ENCODE measurements at places on chromosomes 1 and 21.
A peak's percentile ranks its signal among the peaks of the same experiment; 100 is the strongest.

DNA sequence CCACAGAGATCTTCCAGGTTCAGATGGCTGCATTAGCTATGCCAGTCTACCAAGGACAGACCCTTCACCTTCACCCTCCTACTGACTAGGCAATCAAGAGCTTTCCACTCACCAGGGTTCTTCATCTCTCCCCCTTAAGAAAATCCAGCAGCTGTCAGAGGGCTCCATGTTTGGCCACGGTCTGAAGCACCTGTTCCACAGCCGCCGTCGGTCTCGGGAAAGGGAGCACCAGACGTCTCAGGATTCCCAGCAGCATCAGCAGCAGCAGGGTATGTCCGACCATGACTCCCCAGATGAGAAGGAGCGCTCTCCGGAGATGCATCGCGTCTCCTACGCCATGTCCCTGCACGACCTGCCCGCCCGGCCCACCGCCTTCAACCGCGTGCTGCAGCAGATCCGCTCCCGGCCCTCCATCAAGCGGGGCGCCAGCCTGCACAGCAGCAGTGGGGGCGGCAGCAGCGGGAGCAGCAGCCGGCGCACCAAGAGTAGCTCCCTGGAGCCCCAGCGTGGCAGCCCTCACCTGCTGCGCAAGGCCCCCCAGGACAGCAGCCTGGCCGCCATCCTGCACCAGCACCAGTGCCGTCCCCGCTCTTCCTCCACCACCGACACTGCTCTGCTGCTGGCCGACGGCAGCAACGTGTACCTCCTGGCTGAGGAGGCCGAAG, 13.8 kb downstream of the TMCC2 start:
- no peak for DNase-seq

GRCh38 chr1:17270891-17271765, 22.2 kb downstream of the PADI3 start:
- no peak for DNase-seq

GRCh38 chr1:200988693-200989092, 34.8 kb downstream of the KIF21B start:
- DNase-seq: no peak

DNA sequence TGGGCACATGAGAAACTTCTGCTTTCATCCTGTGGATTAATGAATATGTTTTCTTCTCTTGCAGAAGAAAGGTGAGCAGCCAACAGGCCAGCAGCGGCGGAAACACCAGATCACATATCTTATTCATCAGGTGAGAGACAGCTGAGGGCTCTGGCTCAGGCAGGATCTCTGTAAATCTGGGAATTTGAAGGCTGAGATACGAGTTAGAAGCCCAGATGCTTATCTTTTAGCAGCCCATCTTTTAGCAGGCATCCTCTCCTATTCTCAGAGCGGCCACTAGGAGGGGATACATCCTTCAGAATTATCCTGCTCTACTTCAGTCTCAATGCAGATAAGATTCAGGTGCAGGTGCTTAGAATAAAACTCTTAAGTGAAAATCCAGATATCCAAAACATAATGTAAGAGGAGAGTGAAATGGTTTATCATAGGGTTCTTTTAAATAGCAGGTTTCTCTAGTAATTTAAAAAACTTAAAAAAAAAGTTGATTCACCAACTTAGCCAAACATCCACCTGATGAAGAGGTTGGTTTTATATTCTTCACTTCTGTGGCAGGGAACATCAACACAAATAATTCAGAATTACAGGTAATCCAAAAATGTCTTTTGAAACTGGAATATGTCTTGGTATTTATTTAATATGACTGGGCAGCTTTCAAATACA, 19.3 kb downstream of the SH2D2A start:
- DNase-seq: peak; percentile 79

Data from CD4-positive, alpha-beta T cell treated with Interleukin-12 subunit alpha and Interleukin-12 subunit beta, for 1 hour (primary cell).